B cell (primary cell): ENCODE measurements at places on chromosomes 4 and X.
A peak's percentile ranks its signal among the peaks of the same experiment; 100 is the strongest.

GRCh38 chr4:109701566-109702410, 1.5 kb downstream of the CASP6 start:
- DNase-seq: peak; percentile 28

DNA sequence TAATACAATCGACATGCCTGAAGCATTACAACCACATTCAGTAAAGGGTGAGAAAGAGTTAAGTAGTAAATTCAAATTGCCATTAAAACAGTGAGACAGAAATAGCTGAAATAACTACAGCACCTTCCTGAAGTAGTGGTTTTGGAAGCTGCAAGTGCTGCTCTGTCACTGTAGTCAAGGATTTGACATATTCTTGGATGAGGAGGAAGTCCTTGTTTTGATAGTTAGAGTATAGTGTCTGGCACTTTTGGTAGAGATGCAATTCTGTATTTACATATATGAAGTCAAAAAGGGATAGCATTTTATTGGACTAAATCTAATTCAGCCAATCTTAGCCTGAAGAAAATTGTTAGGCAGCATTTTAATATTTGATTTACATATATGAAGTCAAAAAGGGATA, 1559.6 kb downstream of the TECRL start:
- no peak for DNase-seq

DNA sequence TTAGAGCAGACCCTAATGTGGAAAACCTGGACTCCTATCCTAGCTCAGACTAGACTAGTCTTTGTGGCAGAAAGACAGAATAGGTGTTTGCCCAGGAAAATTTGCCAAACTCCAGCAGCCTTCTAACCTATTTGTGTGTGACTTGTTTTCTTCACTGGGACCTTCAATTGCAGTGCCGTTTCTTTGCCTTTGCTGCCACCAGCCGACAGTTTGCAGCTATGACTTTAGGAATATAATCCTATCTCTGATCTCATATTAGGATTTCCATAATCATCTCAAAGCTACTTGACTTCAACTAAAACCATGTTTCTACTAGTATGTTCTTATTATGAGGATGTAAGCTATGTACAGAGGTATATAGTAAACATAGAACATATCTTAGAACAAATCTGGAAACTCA, 60.2 kb upstream of the PGAM4 start:
- peak; percentile 10 for DNase-seq

DNA sequence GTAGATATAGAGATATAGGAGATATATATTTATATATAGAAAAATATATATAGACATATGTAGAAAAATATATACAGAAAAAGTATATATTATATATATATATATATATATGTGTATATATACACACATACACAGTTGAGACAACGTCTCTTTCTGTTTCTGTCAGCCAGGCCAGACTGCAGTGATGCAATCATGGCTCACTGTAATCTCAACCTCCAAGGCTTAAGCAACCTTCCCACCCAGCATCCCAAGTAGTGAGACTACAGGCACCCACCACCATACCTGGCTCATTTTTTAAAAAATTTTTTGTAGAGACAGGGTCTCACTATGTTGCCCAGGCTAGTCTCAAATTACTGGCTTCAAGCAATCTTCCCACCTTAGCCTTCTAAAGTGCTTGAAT, 426.3 kb downstream of the GPM6A start:
- no peak for DNase-seq

GRCh38 chr4:109020861-109021260, 258.0 kb upstream of the ETNPPL start:
- DNase-seq: no peak

- DNase-seq: no peak
Measured at GRCh38 chr4:152633118-152633517, 46.7 kb downstream of the TMEM154 start.

DNA sequence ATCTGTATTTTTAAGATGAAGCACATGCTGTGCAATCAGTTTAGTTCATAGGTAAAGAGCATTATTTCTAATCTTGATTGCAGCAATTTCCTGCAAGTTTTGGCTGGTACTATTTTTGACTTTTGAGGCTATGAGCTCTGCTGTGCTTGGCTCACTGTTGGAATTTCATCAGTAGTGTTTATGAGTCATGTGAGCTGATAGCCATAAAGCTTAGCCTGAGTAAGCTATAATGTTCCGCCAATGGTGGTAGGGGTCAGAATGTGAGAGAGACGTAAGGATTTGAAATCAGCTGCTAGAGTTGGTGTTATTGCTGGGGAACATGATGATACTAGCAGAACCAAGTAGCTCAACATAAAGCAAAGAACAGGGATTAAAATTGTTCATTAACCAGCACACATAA, 590.9 kb upstream of the GNPDA2 start:
- no peak for DNase-seq

- no peak for DNase-seq
Measured at GRCh38 chrX:136626237-136626636, 21.7 kb upstream of the CD40LG start.

DNA sequence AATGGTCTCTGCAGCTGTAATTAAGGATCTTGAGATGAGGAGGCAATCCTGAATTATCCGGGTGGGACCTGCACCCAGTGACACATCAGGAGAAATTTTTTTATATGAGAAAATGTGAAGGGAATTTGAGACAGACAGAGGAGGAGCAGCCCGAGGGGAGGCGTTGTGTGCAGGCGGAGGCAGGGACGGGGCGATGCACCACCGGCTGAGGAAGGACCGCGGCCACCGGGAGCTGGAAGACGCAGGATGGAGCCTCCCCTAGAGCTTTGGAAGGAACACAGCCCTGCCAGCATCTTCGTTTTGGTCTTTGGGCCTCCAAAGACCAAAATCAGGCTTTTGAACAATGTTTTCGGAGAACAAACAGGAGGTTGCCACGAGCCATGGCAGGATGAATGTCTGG, 85.0 kb upstream of the ADRA2C start:
- DNase-seq: no peak

DNA sequence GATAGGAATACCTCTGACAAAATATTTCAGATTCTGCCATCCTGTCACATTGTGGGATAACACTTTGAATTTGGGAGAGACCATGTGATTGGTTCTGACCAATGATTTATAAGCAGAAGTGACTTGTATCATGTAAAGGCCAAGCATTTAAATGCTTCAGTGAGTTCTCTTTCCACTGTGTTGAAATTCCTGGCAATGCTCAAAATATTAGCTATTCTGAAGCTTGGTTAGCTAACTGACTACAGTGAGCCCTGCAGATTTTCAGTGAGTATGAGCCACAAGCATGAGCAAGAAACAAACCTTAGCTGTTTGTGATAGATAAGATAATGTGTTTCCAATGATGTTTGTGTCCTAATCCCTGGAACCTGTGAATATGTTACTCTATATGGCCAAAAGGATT, 562.8 kb upstream of the AADAT start:
- DNase-seq: no peak

GRCh38 chrX:23331701-23332100, 2.9 kb upstream of the PTCHD1 start:
- no peak for DNase-seq

GRCh38 chr4:75514949-75515612, 808 bp downstream of the THAP6 start:
- peak; percentile 45 for DNase-seq

- no peak for DNase-seq
Measured at GRCh38 chr4:37812713-37813112, 13.8 kb upstream of the PGM2 start.

DNA sequence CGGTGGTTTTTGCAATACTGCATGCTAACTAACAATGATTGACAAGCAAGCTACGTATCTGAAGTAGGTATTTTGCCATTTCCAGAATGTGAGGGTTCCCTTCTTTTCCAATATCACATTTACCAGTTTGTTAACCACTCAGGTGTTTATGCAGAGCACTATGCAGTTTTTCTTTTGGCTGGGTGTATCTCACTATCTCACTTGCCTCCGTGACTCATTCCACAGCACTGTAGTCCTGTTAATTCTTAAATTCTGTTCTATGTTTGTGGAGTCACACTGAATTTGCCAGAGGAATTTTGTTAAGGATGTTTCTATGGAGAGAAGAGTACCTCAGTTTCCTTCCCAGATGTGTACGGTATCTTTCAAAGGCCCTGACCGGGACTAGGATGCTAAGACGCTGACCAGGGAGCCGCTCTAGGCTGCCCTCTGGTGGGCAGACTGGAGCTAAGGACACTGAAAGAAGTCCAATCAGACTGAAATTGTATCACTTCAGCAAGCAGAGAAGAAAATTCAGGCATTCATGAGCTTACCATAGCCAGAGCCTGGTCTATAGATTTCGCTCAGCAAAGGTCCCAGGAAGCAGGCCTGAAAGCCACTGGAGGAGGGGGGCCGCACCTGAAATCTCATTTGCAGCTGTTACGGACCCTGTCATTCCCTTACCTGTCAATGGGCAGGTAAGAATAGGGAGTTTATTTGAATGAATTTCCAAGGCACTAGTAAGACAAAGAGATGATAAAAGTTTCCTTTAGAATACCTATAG, 388.4 kb upstream of the SPOCK3 start:
- DNase-seq: peak; percentile 9

GRCh38 chr4:48227662-48228061, 42.0 kb downstream of the TEC start:
- no peak for DNase-seq

DNA sequence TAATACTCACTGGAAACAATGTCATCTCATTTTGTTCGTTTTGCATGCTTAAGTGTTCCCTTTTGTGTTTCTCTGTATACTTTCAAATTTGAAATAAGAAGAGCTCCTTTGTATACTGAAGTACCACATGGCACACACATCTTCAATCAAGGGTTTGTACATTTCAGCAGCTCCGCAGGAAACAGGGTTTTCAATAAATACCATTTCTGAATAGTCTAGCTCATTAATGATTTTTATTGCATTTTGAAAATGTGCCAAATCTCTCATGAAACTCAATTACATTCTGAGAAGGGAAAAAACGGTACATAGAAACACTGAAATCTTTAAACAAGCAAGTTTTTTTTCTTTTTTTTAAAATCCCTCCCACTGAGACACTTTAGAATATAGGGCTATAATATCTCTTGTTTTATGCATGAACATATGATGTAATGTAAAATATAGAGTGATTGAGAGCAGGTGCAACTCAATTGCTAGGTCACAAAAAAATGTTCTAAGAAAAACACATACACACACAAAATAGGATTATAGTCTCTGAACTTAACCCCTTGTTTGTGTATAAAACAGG, 914.2 kb upstream of the PCDH7 start:
- no peak for DNase-seq

- no peak for DNase-seq
Measured at GRCh38 chr4:9925750-9926439, 95.4 kb downstream of the SLC2A9 start.

DNA sequence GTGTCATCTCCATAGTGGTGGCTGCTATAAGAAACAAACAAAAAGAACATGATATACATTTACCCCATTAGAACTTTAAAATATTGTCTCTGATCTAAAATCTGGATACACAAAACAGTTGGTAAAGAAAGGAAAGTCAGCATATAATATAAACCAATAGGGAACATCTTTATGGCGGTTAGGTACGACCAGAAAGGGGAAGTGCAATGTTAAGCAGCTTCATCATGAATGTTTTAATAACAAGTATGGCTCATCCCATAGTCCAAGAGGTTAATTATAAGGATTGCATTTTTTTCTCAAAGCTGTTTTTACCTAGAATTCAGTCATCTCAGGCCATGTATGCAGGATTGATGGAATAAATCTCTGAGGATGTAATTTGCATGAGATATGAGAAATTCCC, 1869.7 kb downstream of the PCDH7 start:
- no peak for DNase-seq

GRCh38 chr4:7414736-7415510, 19.8 kb downstream of the PSAPL1 start:
- DNase-seq: no peak

DNA sequence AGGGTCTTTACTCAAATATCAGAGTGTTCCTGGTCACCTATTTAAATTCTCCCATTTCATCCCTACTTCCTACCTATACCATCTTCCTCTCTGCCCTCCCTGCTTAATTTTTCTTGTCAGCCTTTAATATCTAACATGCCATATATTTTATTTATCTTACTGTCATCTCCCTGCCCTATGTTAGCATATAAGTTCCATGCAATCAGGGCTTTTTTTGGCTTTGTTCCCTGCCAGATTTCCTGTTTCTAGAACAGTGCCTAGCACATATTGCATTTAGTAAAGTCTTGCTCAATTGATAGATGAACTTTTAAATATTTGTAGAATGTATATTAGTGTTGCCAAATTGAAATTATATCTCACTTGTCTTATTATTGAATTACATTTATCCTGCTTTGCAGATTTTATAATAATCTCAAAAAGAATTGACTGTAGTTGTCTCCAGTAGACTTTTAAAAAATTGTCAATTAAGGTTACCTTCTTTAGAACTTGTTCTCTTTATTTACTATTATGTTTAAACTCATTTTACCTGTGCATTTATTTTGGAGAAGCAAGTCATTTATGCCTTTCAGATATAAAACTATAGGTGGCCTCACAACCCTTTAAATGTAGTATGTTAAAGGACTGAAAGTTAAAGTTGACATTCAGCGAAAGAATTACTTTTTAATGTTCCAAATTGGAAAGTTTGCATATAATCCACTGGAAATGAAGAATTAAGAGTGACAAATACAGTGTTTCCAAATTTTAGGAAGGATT, 108.2 kb upstream of the BMPR1B start:
- DNase-seq: no peak

- DNase-seq: no peak
Measured at GRCh38 chr4:87339440-87339839, 16.8 kb upstream of the HSD17B13 start.

- DNase-seq: no peak
Measured at GRCh38 chr4:21018817-21019216, 318.6 kb downstream of the PACRGL start.

DNA sequence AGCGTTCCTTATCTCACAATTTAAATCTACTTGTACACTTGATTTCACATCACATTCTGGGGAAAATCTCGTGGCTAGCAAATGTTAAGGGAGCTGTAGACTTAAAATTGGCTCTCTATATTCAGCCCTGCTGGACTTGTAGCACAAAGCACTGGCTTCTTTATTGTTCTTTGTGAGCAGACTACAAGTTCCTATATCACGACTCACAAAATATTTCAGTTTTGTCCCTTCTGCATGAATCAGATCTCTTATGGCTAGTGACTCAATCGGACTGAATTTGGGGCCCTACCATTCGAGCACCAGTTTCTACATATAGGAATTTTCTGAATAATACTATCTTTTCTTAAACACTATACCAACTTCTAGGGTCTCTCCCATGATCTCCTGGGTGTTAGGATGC, 390.1 kb downstream of the ADAM29 start:
- no peak for DNase-seq

DNA sequence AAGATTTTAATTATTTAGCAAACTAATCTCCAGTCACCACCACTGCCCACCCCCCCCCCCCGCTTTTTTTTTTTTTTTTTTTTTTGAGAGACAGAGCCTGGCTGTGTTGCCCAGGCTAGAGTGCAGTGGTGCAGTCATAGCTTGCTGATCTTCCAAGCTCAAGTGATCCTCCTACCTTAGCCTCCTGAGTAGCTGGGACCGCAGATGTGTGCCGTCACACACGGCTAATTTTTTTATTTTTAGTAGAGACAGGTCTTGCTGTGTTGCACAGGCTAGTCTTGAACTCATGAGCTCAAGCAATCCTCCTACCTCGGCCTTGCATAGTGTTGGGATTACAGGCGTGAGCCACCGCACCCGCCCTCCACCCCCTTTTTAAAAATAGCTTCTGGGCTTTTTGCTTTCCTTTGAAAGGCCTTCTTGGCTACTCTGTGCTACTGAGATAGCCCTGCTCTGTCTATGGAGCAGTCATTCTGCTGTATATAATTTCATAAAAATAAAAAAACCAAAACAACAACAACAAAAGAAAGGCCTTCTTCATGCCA, 18.7 kb downstream of the TXLNG start:
- DNase-seq: no peak
